ENCODE measurements at places on chromosomes 1 and 21.

GRCh38 chr1:197954718-197955418 lies 37.7 kb downstream of the LHX9 start:
- DNase-seq = no peak

- DNase-seq = no peak
These were observed 19.4 kb downstream of the KIAA0319L start for GRCh38 chr1:35537806-35538205.

GRCh38 chr1:183544598-183545297 lies 45.5 kb downstream of the NCF2 start:
- DNase-seq = no peak

GRCh38 chr1:23100074-23100748 lies 68.4 kb downstream of the LUZP1 start:
- DNase-seq = peak; percentile 12

GRCh38 chr1:197143276-197143675 lies 3.2 kb downstream of the ASPM start:
- no peak for DNase-seq
